ENCODE measurements at places on chromosomes 3 and 15.

DNA sequence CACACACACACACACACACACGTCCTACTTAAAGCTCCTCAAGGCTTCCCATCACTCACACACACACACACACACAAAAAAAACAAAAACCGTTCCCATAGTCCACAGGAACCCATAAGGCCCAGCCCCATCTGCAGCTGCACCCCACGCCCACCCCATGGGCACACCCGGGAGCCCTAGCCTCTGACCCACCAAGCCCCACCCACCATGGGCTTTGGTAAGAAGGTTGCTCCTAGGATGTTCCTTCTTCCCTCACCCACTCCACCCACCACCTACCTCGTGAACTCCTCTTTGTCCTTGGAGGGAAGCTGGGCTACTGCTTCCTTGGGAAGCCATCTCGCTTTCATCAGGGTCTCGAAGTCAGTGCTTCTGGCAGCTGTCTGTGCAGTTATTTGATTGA is 115.1 kb downstream of the TPRA1 start:
- DNase-seq = no peak

- no peak for DNase-seq
Observed at GRCh38 chr15:27084844-27085243, 113.9 kb downstream of the GABRG3 start.

- no peak for DNase-seq
Observed at GRCh38 chr15:92800013-92800412, 100.1 kb upstream of the CHD2 start.

DNA sequence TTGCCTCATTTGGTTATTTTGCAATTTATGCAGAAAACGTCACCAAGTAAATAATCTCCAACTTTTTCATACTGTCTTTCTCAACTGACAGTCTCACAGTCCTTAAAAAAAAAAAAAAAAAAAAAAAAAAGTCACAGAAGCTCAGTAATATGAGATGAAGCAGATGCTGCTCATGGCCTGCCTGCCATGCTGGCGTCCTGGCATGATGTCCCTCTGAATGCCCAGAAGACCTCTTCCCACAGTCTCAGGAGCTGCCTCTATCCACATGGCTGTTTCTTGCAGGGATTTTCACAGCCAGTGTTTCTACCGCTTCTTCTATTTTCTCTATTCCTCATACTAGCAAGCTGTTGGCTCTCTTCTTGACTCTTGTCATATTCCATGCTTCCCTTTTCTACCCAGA is 87.7 kb downstream of the TGFBR2 start:
- DNase-seq = no peak

GRCh38 chr3:188124184-188124583 is 29.8 kb upstream of the LPP start:
- no peak for DNase-seq

- DNase-seq = no peak
Observed at GRCh38 chr3:32684029-32684799, 774 bp upstream of the CNOT10 start.

GRCh38 chr15:84112025-84112424 is 123.5 kb upstream of the GOLGA6L4 start:
- DNase-seq = no peak

- DNase-seq = peak; percentile 61
Observed at GRCh38 chr3:192851821-192852372, 65.8 kb downstream of the MB21D2 start.

DNA sequence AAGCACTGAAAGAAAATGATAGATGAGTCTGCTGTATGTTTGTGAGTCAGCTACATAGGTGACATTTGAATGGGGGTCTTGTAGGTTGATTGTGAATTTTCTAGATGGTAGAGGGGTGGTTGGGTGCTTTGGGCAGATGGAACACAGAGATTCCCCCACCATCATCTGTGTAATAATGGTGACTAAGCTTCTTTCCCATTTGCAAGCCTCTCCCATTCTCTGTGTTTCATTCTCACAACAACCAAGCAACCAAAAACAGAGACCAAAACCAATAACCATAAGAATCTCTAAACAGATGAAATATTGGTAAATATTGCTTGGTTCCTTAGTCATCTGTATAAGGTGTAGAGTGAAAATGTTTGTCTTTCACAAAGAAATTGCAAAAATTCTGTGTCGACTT is 17.8 kb upstream of the UTS2B start:
- no peak for DNase-seq

GRCh38 chr3:53147151-53147902 is 13.7 kb upstream of the PRKCD start:
- DNase-seq = no peak

DNA sequence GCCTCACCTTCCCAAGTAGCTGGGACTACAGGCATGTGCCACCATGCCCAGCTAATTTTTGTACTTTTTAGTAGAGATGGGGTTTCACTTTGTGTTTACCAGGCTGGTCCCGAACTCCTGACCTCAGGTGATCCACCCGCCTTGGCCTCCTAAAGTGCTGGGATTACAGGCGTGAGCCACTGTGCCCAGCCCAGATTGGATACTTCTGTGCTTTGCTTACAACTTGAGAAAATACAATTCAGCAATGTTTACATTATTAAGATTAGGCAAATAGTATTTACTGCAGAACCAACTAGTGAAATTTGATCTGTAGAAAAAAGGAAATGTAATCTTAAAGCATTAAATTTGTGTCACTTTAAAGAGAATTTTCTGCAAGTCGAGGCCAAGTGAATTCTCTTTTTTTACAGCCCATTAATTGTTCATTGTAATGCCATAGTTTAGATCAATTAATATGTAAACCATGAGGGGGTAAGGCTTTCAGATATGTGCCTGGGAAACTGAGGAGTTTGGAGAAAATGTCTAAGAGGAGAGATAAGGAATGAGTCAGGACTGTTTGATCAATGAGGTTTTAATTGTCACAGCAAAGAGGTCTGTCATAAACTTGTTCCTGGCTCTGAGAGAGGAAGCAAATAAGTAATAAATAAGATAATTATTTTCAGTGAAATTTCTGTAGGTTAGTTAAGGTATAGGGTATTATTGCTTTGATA is 15.3 kb downstream of the PYDC2 start:
- no peak for DNase-seq

GRCh38 chr3:159232966-159233365 is 431.1 kb downstream of the MFSD1 start:
- DNase-seq = no peak

- DNase-seq = no peak
Observed at GRCh38 chr3:21654662-21655061, 96.3 kb downstream of the ZNF385D start.

DNA sequence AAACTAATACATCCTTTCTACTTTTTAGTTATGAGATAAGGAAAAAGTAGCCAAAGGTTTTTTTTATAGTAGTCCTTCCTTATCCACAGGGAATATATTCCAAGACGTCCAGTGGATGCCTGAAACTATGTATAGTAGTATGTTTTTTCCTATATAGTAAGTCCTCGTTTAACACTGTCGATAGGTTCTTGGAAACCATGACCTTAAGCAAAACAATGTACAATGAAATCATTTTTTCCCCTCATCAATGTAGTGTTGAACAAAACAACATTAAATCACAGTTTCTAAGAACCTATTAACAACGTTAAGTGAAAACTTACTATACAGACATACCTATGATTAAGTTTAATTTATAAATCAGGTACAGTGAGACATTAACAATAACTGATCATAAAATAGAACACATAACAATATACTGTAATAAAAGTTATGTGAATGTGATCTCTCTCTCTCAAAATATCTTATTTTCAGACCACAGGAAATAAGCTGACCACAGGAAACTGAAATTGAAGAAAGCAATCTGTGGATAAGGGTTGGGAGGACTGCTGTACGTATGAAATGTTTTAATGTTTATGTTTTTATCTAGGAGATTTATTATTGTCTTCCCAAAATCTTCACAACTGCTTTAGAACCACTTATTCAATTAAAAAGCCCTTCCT is 20.6 kb downstream of the COPS2 start:
- DNase-seq = no peak

GRCh38 chr3:11499144-11499543 is 144.6 kb downstream of the VGLL4 start:
- DNase-seq = peak; percentile 79

DNA sequence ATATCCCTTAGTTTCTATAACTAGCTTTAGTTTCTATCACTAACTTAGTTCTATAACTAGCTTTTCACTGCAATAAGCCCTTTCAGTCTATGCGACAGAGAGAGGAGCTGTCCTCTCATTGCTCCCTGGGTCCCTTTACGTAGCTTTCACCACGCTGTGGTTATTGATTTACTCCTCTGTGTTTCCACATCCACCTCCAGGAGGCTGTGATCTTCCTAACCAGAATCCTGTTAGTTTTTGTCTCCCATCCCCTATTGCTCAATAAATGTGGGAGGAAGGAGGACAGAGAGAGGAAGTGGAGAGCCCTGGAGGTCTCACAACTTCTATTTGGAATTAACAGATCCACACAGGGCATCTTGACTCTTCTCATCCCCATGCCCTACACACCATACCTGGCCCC is 1036.1 kb downstream of the MCTP2 start:
- DNase-seq = no peak

DNA sequence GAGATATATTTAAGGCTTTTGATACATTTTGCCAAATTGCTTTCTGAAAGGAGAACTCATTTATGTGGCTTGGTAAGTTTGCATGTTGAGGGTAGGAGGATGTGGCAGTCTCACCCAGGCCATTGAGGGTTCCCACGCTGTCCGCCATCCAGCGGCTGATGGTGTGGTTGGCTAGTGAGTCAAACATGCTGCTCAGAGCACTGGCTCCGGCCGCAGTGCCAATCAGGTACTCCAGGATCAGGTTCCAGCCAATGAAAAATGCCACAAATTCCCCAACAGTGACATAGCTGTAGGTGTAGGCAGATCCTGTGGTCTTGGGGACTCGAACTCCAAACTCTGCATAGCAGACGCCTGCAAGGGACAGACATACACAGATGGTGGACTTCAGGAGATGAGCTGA is 82.3 kb downstream of the CLDN11 start:
- DNase-seq = no peak

DNA sequence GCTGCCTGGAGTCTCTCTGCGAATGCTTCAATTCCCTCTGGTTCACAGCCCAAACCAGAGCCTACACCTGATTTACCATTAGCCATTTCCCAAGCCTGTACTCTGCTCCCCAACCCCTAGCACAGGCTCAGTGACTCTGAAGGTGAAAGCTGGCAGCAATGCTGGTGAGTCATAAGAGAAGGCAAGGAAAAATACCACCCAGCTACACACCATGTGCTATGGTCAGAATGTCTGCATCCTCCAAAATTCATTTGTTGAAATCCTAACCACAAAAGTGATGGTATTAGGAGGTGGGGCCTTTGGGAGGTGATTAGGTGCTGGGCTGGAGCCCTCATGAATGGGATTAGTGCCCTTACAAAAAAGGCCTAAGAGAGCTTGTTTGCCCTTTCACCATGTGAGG is 117.1 kb upstream of the TJP1 start:
- DNase-seq = no peak

GRCh38 chr15:50943638-50944037 is 35.2 kb downstream of the AP4E1 start:
- DNase-seq = no peak

- DNase-seq = no peak
Observed at GRCh38 chr15:45664451-45664850, 29.6 kb downstream of the SQOR start.

GRCh38 chr15:68814596-68814995 is 6.1 kb downstream of the ANP32A start:
- no peak for DNase-seq
